ENCODE measurements at places on chromosomes 7 and 10.

GRCh38 chr10:63030536-63030935, 102.6 kb upstream of the NRBF2 start:
- no peak for DNase-seq

GRCh38 chr10:94002156-94002555, 8.4 kb downstream of the PLCE1 start:
- DNase-seq, result no peak

DNA sequence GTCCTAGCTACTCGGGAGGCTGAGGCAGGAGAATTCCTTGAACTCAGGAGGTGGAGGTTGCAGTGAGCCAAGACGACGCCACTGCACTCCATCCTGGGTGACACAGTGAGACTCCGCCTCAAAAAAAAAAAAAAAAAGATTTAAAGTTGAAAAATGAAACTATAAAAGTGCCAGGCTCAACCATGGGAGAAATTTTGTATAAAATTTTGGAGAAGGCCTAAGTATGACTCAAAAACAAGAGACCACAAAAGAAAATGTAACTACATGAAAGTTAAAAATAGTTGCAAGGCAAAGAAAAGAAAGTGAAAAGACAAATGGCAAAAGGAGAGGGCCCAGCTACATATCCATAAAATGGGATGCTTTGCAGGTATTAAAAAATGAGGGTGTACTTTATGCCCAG, 104.1 kb downstream of the ARHGAP22 start:
- no peak for DNase-seq

- DNase-seq, result no peak
Measured at GRCh38 chr10:97682042-97682441, 5.0 kb downstream of the AVPI1 start.

DNA sequence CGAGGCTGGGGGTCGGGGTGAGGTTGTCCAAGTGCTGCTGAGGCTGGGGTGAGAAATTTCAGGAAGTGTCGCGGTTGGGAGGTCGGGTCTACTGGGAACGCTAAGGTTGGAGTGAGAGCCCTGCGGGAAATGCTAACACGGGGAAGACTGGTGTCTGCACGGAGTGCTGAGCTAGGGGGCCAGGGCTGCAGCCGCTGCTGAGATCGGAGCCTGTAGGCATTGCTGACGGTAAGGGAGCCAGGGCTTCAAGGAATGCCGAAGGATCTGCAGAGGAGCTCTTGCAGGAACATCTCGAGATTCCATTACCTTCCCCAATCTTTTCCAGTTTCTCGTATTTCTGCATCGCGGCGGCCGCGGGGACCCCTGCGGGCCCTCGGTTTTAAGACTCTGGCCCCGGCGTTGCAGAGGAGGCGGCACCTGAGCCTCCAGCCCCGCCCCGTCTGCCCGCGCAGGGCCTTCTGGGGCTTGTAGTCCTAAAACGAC, at the start of gene CDK5:
CDK5 (minus strand) TSS at position 392 of the 483 bp plus-strand sequence; CDS start at position 343, 49 bp downstream.
- no peak for DNase-seq

GRCh38 chr7:584122-584465, 64.4 kb upstream of the PDGFA start:
- DNase-seq, result peak; percentile 29

GRCh38 chr7:26071622-26072456, 80.2 kb upstream of the NFE2L3 start:
- DNase-seq, result no peak

GRCh38 chr10:28812384-28813372, 135.4 kb downstream of the BAMBI start:
- DNase-seq, result no peak

DNA sequence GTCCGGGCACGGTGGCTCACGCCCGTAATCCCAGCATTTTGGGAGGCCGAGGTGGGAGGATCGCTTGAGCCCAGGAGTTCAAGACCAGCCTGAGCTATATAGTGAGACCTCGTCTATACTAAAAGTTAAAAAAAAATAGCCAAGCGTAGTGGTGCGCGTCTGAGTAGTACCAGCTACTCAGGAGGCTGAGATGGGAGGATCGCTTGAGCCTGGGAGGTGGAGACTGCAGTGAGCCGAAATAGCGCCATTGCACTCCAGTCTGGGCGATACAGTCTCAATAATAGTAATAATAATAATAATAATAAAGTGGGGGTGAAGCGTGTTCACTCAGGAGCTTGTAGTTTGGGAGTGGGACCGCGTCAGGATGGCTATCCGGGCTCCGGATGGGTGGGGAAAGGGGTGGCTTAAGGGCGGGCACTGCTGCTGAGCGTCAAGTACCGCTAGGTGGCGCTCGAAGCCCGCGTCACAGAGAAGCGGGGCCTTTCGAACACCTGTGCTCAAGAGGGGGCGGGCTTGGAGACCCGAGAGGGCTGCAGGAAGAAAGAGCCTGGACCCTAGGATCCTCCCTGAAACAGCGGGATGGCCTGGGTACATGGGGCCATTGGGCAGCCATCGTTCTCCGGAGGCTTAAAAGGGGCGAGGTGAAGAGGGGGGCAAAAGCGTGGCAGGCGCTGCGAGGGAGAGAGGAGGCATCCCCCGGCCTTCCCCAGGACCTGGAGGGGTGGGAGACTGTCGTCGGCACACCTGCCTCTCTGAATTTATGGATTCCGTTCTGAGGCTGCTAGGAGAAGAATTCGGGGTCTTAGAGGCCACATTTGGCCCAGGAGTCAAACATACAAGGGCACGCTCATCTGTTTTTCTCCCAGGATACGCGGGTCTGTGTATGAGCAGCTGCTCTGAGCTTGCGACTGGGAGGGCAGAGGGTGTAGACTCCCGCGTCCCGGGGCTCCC, 14.5 kb downstream of the LBX1 start:
- DNase-seq, result no peak

DNA sequence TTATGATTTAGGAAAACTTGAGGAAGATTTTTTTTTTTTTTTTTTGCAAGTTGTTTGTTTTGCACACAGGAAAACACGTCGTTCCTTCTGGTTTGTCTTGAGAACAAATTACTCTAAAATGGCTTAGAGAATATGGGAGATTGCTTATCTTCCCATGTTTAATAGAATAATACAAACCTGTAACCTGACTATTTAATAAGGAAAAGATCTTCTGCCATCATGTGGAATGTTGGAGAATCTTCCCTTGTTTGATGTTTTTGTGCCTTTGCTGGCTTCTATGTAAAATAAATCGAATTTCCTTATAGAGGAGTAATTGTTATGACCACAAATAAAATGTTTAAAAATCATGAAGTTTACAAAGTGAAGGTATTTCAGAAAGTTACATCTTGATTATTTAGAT, 818.8 kb downstream of the GATA3 start:
- DNase-seq, result no peak

DNA sequence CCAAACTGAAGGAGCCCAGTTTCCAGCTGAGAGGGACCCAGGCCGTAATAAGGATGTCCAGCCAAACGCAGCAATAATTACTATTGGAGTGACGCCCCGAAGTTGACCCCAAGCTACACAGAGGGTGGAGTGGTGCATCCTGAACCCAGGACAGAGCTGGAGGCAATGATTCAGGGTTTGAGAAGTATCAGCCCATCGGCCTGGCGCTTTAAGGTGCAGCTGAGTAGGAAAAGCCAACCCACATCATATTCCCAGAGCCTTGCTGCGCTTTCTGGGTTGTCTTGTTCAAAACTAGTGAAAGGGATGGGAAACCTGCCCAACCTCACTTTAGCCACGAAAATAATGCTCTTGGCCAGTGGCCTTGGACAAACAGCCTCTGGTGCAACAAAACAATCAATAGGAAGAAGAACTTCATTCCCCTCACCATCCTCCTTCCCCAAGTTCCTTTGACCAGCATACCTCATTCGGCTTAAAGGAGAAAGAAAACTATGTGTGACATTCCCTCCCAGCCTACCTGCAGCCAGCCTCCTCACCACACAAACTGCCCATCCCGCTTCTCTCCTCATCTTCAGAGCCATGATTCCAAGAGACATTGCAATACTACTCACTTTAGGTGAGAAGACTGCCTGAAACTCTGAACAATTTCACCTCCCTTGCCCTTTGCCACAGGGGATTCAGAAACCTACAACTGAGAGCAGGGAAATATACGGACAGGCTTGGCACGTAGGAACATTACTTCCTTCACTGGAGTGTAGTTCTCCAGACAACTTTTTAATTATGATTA, 217.2 kb upstream of the MKLN1 start:
- DNase-seq, result no peak

DNA sequence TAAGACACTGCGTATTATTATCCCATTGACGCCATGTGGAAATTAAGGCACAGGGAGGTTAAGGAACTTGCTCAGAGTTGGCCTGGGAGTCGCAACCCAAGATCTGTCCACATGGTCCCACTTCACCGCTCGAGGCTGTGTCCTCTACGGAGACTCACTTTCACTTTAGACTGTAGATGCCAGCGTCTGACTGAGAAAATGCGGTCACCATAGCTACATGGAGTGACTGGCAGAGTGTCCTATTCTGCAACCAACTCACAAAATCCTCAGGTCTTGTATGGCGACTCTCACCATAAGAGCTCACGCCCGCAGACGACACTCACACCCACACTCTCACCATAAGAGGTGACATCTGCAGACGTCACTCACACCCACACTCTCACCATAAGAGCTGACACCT, 257.9 kb downstream of the PTPRN2 start:
- DNase-seq, result no peak

DNA sequence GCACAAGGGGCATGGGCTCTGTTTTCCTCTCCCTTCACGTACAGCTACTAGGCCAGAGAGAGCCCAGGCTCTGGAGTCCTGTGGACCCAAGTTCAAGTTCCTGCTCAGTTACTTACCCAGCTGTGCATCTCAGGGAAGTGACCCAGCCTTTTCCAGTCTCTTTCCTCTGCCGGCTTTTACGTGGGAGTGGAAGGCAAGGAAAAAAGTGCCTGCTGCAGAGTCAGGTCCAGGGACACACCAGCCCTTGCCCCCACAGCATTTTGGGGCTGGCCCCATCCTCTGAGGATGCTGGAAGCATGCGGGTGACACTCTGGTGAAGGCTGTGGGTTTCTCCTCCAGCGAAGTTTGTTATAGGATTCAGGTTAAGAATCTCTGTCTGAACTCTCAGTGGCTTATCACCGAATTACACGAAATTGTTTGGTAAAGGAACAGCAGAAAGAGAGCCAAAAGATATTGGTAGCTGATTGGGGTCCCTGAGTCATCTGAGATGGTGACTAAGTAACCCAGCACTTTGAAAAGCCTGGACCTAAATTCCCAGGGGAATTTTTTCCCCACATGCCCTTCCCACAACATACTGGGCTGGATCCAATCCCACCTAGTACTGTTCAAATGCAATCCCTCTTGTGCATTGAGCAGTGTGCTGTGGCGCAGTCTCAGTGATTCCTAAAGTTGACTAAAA, 424.3 kb downstream of the RPS24 start:
- peak; percentile 58 for DNase-seq

Data from foreskin fibroblast (primary cell).